ENCODE measurements at places on chromosomes 11 and 22.

DNA sequence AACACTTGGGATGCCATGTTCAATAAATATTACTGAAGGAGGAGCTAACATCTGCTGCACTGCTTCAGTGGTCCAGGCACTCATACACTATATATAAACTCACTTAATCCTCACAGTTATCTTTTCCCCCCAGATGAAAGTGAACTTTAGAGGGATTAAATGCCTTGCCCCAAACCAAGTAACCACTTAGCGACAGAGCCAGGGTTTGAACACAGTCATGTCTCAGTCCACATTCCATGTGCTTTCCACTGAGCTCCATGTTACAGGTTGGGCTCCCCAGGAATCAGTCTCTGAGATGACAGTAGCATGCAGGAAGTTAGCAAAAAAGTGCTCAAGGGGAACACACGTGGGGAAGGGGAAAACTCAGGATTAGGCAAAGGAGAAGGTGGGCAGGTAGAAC is 59.3 kb downstream of the ENDOD1 start:
- no peak for DNase-seq

DNA sequence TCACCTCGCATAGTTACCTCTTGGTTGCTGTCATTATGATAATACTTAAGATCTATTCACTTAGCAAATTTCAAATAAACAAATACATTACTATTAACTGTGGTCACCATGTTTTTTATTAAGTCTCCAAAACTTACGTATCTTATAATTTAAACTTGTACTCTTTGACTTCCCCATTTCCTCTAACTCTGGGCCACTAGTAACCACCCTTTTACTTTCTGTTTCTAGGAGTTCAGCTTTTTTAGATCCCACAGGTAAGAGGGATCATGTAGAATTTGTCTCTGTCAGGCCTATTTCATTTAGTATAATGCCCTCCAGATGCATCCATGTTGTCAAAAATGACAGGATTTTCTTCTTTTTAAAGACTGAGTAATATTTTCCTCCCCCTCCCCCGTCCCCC is 212.4 kb upstream of the C11orf87 start:
- DNase-seq: no peak

- no peak for DNase-seq
Measured at GRCh38 chr11:68506908-68507307, 46.4 kb downstream of the PPP6R3 start.

- DNase-seq: no peak
Measured at GRCh38 chr11:63705526-63705925, 24.2 kb downstream of the RTN3 start.

GRCh38 chr22:31102441-31103081 is 4.8 kb downstream of the SELENOM start:
- DNase-seq: peak; percentile 96

DNA sequence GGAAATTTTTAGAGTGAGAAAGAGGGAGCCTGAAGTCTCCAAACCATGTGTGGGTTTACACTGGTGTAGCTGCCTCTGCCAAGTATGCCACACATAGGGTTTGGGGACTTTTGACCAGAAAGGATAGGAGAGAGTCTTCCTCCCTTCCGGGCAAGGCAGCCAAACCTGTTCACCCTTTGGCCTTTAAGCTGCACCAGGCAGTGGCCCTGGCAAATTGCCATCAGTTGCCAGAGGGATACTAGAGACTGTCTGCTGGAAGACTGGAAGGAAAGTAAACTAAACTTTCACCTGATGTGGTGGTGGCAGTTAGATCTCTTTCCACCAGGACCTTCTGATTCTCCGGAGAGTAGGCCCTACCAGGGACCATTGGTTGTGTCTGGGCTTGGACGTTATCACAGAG is 1263.2 kb downstream of the FAM181B start:
- DNase-seq: no peak

GRCh38 chr11:2690596-2691354 is 9.0 kb downstream of the KCNQ1OT1 start:
- no peak for DNase-seq

DNA sequence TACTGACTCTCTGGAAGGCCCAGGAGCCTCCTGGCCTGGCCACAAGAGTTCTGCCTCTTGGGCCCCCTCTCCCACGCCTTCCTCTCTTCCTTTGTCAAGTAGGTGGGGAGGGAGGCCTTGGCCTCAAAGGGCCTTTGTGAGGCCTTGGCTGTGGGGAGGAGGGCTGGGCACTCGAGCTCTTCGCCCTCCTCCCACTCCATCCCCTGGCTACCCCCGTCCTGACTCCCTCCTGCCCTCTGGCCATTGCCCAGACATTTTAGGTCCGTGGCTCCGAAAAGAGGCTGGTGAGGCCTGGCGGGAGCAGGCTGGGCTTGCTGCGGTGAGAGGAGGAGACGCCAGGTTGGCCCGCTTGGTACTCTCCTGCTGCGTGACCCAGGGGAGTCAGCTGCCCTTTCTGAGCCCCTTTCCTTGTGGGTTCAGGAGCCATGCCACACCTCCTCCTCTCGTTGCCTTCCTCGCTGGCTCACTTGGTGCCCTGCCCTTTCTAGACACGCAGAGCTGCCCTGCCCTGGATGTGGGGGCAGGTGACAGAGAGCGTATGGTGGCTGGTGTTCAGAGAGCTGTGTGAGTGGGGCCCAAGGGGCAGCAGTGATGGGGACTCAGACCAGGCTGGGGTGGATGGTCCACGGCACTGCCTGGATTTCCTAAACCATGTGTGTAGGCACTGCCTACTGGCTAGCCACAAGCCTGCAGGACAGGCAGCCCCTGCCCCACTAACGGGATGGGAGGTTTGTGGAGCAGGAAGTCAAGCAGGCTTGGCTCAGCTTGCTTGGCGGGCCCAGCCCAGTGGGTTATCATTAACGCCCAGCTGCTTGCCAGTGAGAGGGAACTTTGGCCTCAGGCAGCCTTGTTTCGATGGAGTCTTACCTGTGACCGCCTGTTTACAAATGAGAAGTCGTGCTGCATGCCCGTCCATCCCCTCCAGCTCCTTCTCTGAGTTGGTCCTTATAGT is 15.8 kb upstream of the OMP start:
- no peak for DNase-seq

DNA sequence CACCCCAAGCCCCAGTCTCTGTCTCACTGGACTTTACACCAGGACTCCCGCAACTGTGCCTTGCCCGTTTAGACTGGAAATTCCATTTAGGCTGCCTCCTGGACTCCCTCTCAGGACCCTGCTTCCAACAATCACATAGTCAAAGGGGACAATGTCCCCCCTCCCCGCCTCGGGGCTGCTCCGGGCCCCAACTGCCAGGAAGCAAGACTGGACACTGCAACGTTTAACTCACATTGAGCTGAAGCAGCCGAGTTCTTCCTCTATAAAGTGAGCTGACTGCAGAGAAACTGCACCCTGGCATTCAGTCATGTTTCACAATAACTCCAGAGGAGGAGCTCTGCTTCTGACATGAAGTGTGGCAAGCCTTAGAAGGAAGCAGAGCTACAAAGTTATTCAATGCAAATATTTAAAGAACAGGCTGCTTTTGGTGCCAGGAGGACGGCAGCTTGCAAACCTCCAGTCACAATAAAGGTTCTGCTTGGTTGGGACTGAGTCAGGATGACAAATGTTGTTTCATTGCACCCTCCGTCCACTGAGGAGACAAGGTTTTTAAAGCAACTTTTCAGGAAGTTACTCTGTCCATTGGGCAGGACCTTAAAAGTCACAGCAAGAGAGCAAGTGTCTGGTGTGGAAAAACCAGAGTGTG is 19.9 kb downstream of the PACSIN2 start:
- peak; percentile 93 for DNase-seq

DNA sequence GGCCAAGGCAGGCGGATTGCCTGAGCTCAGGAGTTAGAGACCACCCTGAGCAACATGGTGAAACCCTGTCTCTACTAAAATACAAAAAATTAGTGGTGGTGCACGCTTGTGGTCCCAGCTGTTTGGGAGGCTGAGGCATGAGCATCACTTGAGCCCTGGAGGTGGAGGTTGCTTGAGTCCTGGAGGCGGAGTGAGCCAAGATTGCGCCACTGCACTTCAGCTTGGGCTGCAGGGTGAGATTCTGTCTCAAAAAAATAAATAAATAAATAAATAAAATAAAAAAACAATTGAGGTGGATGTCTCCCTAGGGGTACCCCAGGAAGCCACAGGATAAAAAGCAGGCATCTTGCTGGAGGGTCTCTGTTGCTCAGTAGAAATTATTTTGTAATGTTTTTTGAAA is 14.1 kb downstream of the PTPRJ start:
- no peak for DNase-seq

GRCh38 chr11:70854901-70855556 is 397.3 kb downstream of the SHANK2 start:
- DNase-seq: no peak

- DNase-seq: no peak
Measured at GRCh38 chr22:24029304-24029703, 18.2 kb downstream of the CABIN1 start.

GRCh38 chr22:47146391-47146790 is 383.9 kb downstream of the TBC1D22A start:
- DNase-seq: no peak

DNA sequence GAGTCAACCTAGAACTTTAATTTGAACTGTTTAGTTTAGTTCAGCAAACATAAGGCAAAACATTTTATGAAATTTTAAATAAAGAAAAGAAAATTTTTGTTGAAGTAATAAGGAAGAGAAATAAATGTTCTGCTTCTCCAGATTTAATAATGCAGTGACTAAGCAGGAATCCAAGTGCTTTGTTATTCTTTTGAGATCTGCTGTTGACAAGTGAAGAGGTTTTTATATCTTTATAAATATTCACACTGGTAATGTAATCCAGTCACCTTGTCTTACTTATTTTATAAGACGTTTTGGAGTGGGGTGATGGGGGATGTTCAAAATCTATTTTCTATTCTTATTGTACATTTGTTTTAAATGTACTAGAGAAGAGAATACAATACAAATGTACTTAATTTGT is 725.9 kb upstream of the CCDC179 start:
- DNase-seq: peak; percentile 40

- DNase-seq: no peak
Measured at GRCh38 chr11:38272376-38272775, 1674.3 kb upstream of the RAG2 start.

DNA sequence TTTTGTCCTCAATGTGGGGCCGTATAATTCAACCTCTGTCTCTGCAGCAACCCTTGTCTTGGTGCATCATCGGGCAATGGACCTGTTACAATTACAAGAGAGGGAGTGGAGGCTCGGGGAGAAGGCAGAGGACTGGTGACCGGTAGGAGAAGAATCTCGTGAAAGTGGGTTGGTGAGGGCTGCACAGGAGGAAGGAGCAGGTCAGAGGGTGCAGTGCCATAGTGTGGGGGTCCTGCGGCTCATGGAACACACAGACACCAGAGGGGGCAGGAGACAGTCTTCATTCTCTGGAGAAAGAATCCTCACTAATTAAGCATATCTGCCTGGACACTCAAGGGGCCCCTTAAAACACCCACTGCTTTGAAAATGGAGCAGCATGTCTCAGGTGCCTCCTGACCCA is 174.7 kb upstream of the B3GAT1 start:
- no peak for DNase-seq

GRCh38 chr22:39546889-39547586 is 14.5 kb upstream of the RPS19BP1 start:
- DNase-seq: peak; percentile 69

DNA sequence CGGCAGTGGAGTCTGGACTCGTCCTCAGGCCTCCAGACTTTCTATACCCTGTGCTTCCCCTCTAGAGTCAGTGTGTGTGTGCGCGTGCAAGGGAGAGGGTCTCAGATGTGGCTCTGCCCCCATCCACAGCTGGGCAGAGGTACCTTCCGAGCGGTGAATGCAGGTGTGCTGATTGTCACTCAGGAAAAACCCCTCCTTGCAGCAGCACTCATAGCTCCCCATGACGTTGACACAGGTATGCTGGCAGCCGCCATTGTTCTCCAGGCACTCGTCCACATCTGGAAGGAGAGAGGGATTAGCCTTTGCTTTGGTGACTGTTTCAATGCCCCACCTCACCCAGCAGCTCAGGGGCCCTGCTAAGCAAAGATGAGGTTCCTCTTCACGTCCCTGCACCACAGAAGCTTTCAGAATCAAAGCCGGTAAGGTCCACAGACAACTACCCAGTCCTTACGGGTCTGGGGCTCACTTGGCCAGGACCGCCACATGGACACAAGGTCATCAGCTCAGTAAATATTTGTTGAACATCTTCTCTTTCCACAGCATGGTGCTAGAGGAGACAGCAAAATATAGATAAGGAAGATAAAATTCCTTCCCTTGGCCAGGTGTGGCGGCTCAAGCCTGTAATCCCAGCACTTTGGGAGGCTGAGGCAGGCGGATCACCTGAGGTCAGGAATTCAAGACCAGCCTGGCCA is 16.9 kb downstream of the SCUBE2 start:
- no peak for DNase-seq

DNA sequence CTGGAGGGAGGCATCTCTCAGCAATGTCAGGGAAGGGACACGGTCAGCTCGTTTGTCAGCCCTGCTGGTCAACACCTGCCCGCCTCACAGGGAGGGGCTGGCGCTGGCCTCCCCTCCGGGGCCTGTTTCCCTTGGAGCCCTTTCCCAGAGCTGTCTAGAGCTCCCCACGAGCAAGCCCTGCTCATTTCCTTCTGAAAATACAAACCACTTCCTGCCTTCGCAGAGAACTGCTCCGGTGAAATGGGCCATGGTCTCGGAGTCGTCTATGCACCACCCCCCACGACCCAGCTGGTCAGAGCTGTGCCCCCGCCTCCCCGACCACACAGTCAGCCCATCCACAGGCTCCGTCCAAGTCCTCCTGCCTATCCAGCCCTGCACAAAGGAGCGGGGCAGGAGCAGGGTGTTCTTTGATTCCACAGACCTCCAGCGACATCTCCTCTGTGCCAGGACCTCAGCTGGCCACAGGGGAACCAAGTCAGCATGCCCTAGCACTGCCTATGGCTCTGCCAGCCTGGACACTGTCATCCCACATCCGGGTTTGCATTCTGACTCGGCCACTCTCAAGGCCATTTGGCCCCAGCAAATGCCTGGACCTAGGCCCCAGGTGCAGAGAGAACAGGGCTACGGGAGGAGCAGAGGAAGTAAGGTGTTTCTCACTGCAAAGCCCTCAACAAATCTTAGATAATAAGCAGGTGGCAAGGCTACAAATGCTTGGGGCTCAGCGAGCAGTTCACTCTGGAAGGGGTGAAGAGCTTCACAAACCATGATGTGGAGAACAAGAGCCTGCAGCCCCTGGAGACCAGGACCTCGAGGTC is 82.1 kb upstream of the WNT11 start:
- DNase-seq: no peak

GRCh38 chr22:25747245-25747944 is 5.4 kb downstream of the MYO18B start:
- DNase-seq: peak; percentile 85

GRCh38 chr11:116217441-116217840 is 555.3 kb downstream of the BUD13 start:
- DNase-seq: no peak

- DNase-seq: no peak
Measured at GRCh38 chr11:73194593-73194992, 23.5 kb upstream of the P2RY2 start.

- DNase-seq: no peak
Measured at GRCh38 chr11:111360150-111361043, 18.7 kb downstream of the POU2AF1 start.

- no peak for DNase-seq
Measured at GRCh38 chr22:29136782-29137700, 64.2 kb downstream of the KREMEN1 start.

- no peak for DNase-seq
Measured at GRCh38 chr11:8311366-8311765, 47.7 kb upstream of the LMO1 start.

All from choroid plexus epithelial cell (primary cell).